ENCODE measurements at places on chromosomes 7 and 10.

DNA sequence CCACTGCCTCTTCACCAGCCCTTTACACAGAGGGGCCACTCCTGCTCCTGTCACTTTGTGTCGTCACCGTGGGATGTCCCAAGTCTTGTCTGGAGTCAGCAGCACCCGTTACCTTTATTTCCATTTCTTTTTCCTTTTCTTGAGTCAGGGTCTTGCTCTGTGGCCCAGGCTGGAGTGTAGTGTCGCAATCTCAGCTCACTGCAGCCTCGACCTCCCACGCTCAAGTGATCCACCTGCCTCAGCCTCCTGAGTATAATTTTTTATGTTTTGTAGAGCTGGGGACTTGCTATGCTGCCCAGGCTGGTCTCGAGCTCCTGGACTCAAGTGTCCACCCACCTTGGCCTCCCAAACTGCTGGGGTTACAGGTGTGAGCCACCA, 28.6 kb upstream of the ADGRA1 start:
- DNase-seq: no peak

DNA sequence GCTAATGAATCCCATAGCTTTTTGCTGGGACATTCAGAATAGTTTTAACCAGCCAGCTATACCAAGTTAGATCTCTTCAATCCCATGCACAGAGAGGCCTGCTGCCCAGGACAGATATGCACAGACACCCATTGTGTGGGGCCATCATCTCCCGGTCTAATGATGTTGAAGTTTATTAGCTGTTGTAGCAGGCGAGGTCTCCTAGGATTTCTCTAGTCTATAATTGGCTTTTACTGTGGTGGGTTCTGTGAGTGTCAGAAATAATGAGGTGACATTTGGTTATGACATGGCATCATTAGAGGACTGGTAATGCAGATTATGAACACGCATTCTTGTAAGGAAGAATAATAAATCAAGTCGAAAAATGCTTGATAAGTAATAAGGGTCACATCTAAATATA, 81.4 kb upstream of the PLPP4 start:
- no peak for DNase-seq

DNA sequence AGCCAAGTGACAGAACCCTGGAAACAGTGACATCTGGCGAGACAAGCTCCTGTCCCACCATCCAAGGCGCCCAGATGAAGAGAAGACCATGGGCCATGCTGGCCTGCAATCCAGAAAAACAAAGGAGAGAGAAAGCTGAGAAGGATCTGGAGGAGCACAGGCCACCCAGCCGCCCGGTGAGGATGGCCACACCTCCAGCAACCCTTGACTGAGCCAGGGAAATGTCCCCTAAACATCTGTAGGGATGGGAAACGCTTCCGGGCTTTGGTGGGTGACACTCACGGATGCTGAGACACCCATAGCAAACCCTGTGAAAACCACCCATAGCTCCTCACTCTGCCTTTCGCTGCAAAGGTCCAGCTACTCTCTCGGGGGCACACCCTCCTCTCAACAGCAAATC, 32.0 kb downstream of the TCERG1L start:
- no peak for DNase-seq

- DNase-seq: no peak
Observed at GRCh38 chr7:118075936-118076335, 108.0 kb upstream of the LSM8 start.

- no peak for DNase-seq
Observed at GRCh38 chr7:117587931-117588330, 108.1 kb downstream of the CFTR start.

DNA sequence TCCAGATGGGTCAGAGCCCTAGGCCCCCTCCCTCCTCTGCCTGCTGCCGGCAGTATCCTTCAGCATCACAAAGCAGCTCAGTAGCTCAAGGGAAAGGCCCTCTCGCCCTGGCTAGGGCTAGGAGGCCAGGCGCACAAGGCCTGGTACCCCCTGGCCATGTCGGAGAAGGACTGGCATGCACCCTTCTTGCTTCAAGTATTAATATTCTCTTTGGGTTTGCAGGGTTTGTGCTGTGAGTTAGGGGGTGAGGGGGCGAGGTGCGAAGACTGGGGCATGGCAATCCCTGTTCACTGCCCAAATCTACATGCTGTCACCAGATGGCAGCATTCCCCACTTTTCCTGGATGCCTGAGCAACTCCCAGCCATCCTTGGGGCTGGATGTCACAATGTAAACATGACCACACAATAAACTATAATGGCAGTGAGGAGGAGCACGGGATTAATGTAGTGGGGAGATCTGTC, 105.2 kb downstream of the NEURL1 start:
- DNase-seq: no peak

- DNase-seq: no peak
Observed at GRCh38 chr7:115009139-115009538, 87.2 kb downstream of the MDFIC start.

GRCh38 chr7:39904077-39904486, 46.0 kb upstream of the CDK13 start:
- DNase-seq: no peak

GRCh38 chr10:17001297-17001744, 128.3 kb downstream of the CUBN start:
- no peak for DNase-seq

DNA sequence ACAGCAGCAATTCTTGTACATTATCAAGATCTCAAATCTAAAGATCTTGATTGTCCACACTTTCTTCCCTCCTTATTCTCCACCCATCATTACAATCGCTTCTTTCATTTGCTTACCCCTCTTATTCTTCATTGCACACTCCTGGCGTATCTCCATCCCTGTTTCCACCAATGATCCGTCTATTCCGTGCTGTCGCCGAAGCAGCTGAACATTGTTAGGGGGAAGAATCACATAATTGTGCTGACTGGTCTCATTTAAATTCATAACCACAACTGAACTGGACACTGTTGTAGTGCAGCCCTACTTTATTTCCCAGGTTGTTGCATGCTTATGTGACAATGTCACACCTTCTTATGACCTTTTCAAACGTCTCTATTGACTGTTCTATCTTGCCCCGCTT, 18.9 kb upstream of the NRP1 start:
- no peak for DNase-seq

DNA sequence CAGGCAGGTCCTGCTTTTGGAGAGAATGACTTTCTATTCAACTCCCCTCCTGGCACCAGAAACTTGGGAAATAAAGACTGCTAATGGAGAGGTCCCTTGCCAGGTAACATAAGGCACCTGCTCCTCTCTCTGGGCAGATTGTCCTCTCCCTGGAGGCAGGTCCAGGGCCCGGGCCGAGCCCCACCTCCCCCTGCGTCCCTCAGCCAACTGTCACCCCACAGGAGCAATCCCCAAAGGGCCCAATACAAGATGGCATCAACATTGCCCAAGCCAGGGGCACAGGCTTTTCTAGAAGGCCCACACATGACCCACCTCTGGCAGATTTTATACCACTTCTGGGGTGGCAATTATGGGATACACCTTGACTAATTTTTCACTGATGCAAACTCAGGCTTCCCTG, 145.2 kb downstream of the HERPUD2 start:
- DNase-seq: no peak

GRCh38 chr10:15200626-15201025, 32.1 kb upstream of the NMT2 start:
- no peak for DNase-seq

- DNase-seq: no peak
Observed at GRCh38 chr7:100893910-100894721, 1.6 kb downstream of the ACHE start.

GRCh38 chr7:90345595-90346335, 751 bp upstream of the GTPBP10 start:
- no peak for DNase-seq

DNA sequence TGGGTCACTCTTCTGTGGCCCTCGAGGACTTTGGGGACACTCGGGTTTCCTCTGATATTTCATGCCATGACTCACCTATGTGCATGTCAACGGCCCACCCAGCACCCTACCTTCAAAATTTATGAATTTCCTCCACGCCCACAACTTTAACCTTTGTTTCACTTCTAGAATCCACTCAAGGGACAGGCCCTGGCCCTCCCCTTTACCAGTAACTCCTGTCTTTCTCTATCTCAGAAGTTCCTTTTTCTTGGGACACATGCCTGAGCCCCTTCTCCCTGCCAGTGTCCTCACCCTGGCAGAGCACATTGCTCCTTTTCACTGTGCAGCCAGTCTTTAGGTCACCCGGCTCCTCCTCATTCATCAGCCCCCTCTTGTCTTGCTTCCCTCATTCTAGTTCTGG, 282.5 kb upstream of the KLF6 start:
- no peak for DNase-seq

DNA sequence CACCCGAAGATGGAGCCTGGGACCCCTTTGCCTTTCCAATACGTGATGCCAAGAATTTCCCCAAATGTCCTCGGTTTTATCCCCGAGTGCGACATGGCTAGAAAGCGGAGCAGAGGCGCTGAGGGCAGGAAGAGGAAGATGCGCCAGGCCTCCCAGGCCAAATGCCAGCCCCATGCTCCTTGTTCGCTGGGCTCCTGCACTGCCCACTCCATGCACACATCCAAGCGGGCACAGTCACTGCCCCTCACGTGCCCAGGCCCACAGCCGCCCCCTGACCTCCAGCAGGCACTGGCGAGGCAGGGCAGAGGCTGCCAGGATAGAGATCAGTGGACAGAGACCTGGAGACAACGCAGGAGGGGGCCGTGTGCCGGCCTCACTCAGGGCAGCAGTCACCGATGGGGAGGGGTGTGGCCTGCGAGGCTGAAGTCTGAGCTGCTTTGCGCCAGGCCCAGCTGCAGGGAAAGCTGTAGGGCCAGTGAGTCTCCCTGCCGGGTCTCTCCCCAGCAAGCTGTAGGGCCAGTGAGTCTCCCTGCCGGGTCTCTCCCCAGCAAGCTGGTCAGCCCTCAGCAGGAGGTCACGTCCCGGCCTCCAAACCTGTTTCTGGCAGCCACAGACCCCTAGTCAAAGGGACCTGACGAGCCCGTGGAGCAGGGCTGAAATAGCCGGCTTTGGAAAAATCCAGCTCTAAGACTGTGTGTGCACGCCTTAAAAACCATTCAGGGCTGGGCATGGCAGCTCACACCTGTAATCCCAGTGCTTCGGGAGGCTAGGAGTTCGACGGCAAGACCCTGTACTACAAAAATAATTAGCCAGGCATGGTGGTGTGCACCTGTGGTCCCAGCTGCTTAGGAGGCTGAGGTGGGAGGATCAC, 100.6 kb upstream of the DIP2C start:
- no peak for DNase-seq

DNA sequence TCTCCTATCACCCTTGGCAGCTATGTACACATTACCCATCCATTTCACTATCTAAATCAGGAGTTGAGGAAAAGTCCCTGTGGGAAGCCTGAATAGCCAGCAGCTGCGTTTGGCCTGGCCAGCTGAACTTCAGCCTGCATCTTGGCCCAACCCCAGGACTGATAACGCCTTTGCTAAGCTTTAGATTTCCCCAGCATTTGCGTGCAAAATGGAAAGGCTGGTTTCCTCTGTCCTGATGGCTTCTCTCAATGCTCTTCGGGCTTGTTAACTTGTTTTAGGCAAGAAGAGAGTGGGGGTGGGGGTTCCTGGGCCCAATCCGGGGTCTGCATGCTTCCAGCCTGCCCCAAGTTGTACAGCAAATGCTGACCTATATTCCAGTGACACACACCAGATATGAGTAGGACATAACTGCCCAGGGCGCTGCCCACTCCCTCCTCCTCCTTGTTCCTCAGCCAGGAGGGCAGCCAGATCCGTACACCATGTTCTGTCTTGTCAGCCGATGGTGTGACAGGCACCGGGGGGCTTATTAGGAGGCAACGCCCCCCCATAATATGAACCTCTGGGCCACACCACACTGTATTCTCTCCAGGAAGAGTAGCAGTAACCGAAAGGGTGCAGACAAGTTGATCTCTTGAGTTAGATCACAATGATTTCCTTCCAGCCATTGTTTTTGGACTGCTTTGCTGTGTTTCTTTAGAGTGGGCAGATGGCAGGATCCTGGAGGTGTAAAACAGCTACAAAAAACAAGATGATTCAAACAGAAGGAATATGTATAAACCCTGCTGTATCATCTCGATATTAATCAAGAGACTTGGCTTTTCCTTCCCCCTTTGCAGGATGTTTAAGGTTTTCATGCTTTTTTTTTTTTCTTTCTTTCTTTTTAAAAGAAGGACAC, 339.0 kb downstream of the RNLS start:
- no peak for DNase-seq

DNA sequence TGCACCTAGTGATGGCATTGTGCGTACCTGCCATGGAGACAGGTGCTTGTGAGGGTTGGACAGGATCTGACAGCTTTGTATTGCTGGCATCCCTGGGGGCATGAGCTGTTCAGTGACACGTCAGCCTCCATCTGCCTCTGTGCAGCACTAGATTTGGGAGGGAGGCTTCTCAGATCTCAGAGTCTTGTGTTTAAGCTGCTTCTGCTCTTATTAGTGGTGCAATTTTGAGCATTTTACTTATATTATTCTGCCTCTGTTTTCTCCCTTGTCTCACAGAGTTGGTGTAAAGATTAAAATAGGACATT, 5.1 kb downstream of the ARHGAP22 start:
- no peak for DNase-seq

- no peak for DNase-seq
Observed at GRCh38 chr10:83555264-83555663, 584.0 kb upstream of the GHITM start.

GRCh38 chr10:117216611-117217195, 19.4 kb downstream of the KCNK18 start:
- DNase-seq: peak; percentile 71

DNA sequence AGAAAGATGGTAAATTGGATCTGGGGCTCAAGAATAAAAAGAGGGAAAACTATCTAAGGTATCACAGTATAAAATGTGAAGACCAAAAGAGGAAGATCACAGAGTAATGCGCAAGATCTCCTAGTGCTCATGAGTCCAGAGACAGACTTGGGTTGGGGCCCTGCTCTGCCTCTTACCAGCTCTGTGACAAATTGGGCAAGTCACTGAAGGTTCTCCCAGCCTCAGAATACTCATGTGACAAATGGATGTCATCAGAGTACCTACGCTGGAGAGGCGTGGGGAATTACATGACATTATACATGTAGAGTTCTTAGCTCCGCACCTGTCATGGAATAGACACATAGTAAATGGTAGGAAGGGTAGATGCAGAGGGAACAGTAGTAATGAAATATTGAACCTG, 124.4 kb downstream of the DOCK4 start:
- DNase-seq: no peak

DNA sequence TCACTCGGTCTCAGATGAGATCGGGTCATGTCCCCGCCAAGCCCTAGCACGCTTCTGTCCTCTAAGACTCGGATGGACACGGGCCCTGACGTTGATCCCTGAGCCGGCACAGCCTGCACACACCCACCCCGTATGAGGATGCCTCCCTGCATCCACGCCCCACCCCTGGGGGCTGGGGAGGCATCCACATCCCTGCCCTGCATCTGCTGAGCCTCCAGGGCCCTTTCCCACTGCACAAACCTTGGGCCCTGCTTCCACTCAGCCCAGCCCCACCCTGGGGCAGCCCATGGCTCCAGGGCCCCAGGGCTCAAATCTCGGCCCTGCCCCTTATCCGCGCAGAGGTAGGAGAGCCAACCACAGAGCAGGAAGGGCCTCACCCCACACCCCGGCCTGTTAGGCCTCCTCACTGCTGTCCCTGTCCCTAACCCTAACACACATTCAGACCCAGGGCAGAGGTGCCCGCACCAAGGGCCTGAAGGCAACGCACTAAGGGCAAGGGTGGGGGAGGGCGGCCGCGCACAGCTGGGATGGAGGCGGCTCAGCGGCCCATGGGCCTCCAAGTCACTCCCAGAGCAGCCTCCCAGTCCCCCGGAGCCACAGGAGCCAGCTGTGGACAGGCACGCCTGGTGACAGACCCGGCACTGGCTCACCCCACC, 9.5 kb upstream of the MICALL2 start:
- no peak for DNase-seq

GRCh38 chr7:7761974-7762779, 43.8 kb upstream of the RPA3 start:
- DNase-seq: no peak
